Right renal cortex interstitium (tissue), 3 donors: ENCODE measurements at places on chromosomes 4 and X. TPM values are rescaled to one million over a fixed set of nuclear protein-coding genes. Genes with fewer than 3 reads are reported as not detected.
A peak's percentile ranks its signal among the peaks of the same experiment; 100 is the strongest.

GRCh38 chr4:79576429-79576753 is 168.4 kb upstream of the GK2 start:
- peak; percentile 23 for DNase-seq

TRIM60 gene
- polyA plus RNA-seq = 0.11 TPM

DNA sequence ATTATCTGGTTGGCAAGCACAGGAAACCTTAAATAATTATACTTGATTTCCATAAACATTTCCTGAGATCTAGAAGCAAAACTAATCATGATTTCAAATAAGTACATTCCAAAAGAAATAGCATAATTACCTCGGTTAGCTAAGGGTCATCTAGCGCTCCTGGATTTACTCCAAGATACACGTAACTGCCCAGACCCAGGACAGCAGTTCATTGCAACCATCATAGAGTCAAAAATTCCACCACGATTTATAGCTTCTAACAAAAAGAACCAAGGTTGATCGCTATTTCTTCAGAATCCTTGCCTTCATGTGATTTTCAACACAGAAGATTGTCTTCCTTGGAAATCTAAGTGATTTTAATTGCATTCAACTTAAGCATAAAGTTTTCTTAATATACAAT is 1235.5 kb upstream of the TENM3 start:
- no peak for DNase-seq

- DNase-seq = no peak
These were observed 35.8 kb upstream of the PRSS12 start for GRCh38 chr4:118388606-118389005.

DNA sequence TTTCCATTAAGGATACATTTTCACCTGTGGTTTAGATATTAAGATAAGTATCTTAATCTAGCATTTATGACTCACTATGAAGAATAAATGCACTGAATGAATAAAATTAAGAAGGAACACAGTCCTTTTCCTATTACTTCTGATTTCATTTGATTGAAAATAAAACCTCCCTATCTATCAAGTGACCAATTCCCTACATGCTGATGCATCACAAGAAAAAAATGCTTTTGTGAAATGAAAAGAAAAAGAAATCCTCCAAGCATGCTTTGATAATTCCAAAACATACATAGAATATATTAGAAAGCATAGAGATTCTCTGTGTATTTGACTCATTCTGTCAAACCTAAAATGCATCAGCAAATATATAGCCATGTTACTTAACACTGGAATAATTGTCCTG is 37.1 kb downstream of the PCDH10 start:
- no peak for DNase-seq

MAGEA1 gene
- polyA plus RNA-seq = not detected

DNA sequence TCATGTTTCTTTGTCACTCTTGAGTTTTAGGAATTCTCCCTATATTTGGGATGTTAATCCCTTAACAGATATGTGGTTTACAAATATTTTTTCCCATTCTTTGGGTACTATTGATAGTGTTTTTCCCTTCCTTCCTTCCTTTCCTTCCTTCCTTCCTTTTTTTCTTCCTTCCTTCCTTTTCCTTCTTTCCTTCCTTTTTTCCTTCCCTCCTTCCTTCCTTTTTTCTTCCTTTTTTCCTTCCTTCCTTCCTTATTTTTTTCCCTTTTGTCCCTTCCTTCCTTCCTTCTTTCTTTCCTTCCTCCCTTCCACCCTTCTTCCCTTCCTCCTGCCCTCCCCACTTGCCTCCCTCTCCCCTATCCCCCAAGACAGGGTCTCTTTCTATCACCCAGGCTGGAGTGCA is 42.1 kb downstream of the WDR17 start:
- DNase-seq = no peak

DNA sequence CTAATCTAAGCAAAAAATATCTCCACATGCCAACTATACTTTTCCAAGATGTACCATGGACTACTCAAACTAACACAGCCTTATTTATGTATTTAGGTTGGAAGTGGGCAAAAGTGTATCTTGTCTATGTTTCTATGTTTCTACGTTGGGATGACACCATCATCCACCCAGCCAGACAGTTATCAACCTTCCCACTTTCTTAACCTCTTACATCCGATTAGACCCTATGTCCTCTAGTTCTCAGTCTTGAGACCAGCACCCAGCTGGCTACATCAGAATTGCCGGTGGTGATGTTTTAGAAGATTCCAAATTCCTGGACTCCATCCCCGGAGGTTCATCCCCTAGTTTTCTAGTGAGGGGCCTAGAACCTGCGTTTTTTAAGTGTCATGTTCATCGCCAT is 1.0 kb upstream of the AASDH start:
- no peak for DNase-seq

TRMT44 gene
- polyA plus RNA-seq = 14.0 TPM

FAM133A gene
- polyA plus RNA-seq = 0.06 TPM

GRCh38 chrX:66638591-66639500 is at the start of gene EDA2R:
EDA2R (minus strand) TSS chrX:66639078; CDS start chrX:66616020, 23,058 bp downstream.
- DNase-seq = peak; percentile 32

KLB gene
- 0.16 TPM for polyA plus RNA-seq

TMPRSS11D gene
- 0.08 TPM for polyA plus RNA-seq

SSX2 gene
- polyA plus RNA-seq = not detected

- DNase-seq = no peak
These were observed 118.0 kb downstream of the SLC4A4 start for GRCh38 chr4:71456841-71457240.

GRCh38 chr4:7864685-7865084 is 75.0 kb downstream of the AFAP1 start:
- no peak for DNase-seq

- no peak for DNase-seq
These were observed 29.7 kb downstream of the PPP1R2C start for GRCh38 chrX:42748067-42748850.

FGF5 gene
- 0.10 TPM for polyA plus RNA-seq

STK26 gene
- 9.5 TPM for polyA plus RNA-seq

- DNase-seq = no peak
These were observed 403.6 kb downstream of the KCNIP4 start for GRCh38 chr4:21544955-21545354.

GRCh38 chr4:159543831-159544230 is 441.0 kb downstream of the RAPGEF2 start:
- DNase-seq = no peak

GRCh38 chr4:183416879-183417755 is 27.3 kb upstream of the CDKN2AIP start:
- no peak for DNase-seq

ADH1A gene
- polyA plus RNA-seq = 0.52 TPM

UGT2B11 gene
- polyA plus RNA-seq = 2.4 TPM

ARHGAP4 gene
- 23.5 TPM for polyA plus RNA-seq

NXF2 gene
- 0.08 TPM for polyA plus RNA-seq

DNA sequence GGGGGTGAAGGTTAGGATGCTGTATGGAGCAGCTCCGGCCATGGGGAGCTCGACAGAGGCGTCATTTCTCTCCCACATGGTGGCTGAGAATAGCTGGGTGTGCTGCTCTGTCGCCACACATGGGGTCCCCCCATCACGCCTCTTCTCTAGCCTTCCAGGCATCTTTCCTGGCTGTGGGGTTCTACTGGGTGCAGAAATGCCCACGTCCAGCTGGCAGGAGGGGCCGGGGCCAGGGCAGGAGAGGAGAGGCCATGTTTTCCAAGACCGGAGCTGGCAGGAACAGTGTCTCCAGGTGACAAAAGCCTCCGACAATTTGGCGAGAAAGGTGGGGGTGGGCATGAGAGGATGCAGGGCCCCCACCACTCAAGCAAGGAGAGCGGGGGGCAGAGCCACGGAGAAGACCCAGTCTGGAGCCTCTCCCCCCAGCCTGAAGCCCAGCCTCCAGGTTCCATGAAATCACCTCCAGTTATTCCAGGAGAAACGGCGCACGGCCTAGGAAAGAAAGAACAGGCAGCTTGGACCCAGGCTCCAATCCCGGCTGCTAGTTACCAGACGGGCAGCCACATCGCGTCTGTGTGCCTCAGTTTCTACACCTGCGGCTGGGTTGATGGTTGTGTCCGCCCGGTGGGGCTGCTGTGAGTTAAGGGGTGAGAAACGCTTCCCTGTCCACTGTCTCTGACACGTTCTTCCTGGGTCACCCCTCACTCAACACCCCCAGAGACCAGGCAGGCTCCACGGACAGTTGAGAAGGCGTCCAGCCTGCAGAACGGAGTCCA is 27.4 kb upstream of the SPON2 start:
- no peak for DNase-seq

DNA sequence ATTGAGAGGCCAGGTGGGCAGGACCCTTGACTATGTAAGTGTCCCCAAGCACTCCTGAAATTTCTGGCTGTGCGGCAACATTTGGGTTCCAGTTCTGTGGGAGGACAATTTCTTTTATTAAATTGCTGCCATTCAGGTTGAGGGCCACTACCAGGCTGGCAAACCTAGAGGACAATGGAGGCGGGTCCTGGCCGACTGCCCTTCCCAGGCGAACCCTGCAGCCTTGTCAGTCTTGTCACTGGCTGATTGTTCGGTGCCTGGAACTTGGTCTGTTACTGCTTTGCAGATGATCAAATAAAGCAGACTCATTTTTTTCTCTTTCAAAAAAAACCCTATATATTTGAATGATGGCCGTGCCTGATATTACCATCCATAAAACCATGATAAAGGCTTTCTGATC is 6.6 kb upstream of the TMEM128 start:
- no peak for DNase-seq

SHISA3 gene
- 95.8 TPM for polyA plus RNA-seq

GRCh38 chr4:186149872-186150271 is 41.5 kb upstream of the CYP4V2 start:
- DNase-seq = no peak

DNA sequence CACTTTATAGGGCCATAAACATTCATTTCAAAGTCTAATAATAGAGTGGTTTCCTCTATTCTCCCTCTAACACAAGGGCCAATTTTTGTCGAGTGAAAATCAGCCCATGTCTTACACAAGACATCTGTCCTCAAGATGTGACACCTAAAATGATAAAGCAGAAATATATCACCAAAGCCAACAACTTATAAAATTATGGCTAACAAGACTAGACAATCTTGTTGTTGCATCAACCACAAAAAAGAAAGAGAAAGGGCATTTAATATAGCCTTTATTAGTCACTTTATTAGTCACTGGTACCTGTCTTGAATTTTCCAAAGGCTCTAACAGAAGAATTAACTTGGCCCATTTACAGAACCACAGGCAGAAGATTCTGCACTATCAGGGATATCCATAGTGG is 161.6 kb downstream of the SMIM20 start:
- no peak for DNase-seq

DNA sequence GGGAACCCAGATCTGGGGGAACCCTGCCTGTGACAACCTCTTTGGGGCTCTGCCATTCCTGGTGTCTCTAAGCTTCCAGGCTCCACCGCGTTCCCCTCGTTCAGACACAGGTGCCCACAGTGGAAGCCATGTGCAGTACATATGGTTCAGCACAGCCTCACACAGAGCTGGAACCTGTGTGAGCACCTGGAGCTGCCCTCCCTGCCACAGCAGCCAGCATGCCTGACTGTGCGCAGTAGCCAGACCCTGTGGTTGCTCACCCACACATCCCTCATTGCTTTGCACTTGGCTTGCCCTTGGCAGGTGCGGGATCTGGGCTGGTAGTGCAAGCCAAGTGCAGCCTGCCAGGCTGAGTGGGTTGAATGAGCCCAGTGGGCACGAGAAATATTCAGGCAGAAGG is 814.2 kb downstream of the PDHA2 start:
- no peak for DNase-seq

ZNF595 gene
- polyA plus RNA-seq = 18.9 TPM

- DNase-seq = no peak
These were observed 49.3 kb downstream of the ELOVL6 start for GRCh38 chr4:110149089-110149488.

- no peak for DNase-seq
These were observed 15.2 kb downstream of the ASB11 start for GRCh38 chrX:15299941-15300851.

- DNase-seq = no peak
These were observed 120.8 kb upstream of the PJA1 start for GRCh38 chrX:69285881-69286564.

DNA sequence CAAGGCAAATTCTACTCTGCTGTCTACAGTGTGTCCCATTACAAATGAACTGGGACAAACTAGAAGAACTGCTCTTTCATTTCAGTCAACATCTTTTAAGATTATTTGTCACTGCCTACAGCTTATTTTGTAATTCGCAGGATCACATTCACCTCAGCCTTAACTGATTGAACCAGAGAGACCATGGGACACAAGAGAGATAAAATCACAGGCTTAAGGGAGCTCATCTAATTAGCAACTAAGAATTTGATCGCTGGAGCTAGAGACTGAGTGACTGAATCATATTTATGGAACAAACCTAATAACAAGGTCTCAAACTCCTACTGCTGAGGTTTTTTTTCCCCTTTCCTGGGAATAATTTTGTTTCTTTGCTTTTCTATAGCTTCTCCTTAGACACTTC is 898.2 kb downstream of the PCDH18 start:
- no peak for DNase-seq

DNA sequence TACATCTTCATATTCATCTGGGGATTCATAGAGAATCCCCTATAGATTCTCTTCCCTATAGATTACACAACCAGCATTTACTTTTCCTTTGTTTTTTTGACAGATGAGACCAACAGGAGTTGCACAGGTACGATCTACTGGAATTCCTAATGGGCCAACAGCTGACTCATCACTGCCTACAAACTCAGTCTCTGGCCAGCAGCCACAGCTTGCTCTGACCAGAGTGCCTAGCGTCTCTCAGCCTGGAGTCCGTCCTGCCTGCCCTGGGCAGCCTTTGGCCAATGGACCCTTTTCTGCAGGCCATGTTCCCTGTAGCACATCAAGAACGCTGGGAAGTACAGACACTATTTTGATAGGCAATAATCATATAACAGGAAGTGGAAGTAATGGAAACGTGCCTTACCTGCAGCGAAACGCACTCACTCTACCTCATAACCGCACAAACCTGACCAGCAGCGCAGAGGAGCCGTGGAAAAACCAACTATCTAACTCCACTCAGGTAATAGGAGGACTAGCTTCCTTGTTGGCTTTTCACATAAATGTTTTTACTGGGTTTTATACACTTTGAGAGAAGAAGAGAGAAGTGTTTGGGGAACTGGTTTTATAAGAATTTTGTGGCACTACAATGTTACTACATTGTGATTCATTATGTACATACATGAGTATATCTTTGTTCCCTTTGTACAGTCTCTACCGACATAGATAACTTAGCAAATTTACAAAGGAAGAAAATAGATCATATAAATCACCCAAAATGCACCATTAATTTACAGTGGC is 137.2 kb downstream of the DIPK2B start:
- DNase-seq = no peak

- no peak for DNase-seq
These were observed 11.1 kb downstream of the LEF1 start for GRCh38 chr4:108157655-108158054.

- DNase-seq = no peak
These were observed 15.0 kb downstream of the SLAIN2 start for GRCh38 chr4:48356355-48356754.

VCX2 gene
- polyA plus RNA-seq = not detected

GRCh38 chr4:82429728-82430192 is 502 bp downstream of the HNRNPDL start:
- DNase-seq = peak; percentile 23
